Stimulated activated naive CD4-positive, alpha-beta T cell treated with Interleukin-2 at 50 U/mL for 16 hours (primary cell): ENCODE measurements at places on chromosomes 16 and 17.

GRCh38 chr17:8846768-8847211, 20.7 kb downstream of the PIK3R6 start:
- DNase-seq, result no peak

DNA sequence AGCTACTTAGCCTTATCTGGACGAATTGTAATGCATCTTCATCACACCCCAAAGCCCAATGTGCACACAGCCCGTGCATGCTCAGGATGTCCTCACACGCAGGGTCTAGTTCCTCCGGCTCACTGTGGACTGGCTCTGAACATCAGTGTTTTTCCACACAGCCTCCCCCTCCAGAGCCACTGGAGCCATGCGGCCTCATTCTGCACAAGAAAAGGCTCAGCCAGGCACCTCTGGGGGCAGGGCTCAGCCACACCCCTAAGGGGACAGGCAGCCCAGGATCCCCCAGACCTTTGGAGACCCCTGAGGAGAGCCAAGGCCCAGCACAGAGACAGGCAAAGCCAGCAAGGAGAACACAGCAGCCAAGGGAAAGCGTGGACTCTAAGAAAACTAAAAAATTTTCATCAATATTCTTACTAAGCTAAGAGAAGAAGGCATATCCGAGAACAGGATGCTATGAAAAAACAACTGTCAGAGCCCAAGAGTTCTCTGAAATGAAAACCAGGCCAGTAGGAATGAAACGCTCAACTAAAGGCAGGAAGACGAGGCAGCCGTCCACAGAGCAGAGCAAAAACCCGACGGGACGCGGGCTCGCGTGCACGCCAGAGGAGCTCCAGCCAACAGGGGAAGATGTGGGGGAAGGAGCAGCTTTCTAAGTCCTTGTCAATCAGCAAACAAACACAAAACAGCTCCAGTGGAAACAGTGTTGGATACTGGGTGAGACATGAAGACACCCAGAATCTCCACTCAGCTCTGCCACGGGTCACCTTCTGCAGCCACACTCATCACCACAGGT, 34.5 kb downstream of the MAP1LC3B start:
- no peak for DNase-seq

DNA sequence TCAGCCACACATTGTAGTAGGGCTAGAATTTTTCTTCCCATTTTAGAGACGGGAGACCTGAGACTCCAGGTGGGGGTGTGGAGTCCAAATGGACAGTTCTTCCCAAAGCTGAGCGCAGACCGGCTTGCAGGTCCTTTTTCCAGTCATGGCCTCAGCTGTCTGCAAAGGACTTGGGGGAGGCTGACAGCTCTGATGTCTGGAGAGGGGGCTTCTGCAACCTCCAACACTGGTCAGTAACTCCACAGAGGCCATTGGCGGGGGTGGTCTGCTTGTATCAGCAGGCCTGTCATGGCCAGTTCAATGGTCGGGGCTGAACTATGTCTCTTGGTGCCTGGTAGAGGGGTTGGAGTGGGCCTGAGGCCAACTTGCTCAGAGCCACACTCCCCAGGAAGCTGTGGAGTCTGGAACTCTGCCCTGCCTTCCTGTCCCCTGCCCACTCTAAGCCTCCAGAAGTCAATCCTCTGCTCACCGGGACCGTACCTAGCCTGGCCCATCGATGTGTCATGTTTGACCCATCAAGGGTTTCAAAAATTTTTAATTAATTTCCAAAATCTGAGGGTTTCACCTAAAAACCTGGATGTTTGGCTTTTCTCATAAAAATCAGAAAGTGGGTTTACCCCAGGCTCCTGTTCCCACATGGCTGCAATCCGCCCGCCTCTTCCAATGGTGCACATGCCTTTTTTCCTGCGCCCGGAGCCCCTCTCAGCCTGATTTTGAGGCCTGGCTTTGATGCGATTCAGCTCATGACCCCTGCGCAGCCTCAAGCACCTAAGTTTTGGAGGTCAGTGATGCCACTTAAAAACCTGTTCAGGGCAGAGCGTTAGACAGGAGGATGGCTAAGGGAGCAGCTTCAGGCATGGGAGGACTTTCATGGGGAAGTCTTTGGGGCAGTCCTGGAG, 39.9 kb downstream of the SNX20 start:
- no peak for DNase-seq

GRCh38 chr17:79046197-79046915, 22.4 kb downstream of the C1QTNF1 start:
- DNase-seq, result no peak

- DNase-seq, result no peak
Observed at GRCh38 chr16:89037261-89038152, 56.1 kb upstream of the ACSF3 start.

GRCh38 chr16:30901201-30902028, 5.0 kb downstream of the CTF1 start:
- no peak for DNase-seq

DNA sequence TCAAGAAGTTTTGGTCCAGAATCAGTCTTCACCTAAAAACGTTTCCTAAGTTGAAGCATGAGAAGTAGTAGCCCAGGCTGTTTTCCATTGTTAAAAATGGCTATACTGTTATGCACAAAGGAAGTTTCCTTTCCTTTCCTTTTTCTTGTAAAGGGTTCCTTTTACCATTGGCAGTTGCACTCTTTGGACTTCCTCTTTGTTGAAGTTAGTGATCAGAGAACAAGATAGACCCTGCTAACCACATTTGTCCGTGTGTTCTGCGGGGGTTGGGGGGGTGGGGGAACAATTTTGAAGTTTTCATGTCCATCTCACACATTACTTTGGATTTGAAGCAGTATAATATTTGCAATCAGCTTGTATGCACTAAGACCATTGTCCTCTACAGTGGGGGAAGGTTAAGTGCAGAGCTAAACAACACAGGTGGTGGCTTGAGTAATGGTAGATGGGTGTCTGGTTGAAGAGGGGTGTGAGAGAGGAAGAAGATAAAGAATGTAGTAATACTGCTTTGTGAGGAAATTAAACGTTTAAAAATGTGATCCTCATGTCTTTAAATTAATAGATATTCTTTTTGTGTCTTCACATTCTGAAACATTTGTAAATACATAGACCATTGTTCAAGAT, 1.4 kb downstream of the LPCAT2 start:
- no peak for DNase-seq

DNA sequence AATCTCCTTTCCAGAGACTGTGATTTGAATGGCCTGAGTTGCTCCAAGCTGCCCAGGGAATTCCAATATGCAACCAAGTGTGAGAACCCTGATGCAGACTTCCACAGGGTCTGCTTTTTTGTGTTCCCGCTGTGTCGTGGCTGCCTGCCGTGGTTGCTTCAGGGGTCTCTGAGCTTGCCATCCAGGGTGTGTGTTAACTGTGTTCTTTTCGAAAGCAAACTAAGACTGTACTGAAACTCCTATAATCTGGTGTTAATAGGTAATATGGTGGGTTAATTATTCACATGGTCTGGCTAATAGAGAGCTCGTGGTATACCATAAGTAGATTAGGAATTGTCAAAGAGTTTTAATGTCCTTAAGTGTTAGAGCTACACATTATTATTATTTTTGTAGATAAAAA, 20.7 kb downstream of the UBN1 start:
- DNase-seq, result no peak

DNA sequence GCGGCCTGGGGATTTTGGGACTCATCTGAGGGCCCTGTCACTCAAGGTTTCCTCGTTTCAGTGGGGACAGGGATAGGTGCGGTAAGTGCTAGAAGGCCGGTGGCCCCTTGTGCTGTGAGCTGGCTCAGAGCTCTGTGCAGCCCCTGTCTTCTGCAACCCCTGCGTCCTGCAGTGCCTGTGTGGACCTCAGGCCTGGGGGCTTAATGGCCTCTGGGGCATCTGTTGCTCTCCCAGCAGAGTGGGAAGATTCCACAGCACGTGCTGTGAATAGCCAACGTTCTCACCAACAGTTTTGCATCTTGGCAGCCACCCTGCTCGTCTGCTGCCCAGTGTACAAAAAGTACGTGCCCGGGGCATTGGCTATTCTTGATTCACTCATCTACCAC, 4.9 kb downstream of the FOXC2 start:
- DNase-seq, result no peak

DNA sequence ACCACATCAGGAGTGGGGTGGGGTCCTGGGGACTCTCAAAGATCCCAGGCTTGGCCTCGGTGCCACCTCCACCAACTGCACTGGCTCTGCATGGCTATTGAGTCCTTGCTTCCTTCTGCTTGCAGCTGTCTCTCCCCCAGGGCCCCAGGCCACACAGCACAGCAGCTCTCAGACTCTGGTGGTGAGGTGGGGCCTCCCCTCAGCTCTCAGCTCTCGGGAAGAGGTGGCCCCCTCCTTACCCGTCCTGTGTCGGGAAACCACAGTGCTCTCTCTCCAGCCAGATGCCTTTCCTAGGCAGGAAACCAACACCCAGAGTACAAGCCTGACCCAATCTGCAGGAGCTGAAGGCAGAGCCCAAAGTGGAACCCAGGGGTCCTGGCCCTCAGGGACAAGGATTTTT, 18.5 kb downstream of the SRCIN1 start:
- DNase-seq, result no peak

DNA sequence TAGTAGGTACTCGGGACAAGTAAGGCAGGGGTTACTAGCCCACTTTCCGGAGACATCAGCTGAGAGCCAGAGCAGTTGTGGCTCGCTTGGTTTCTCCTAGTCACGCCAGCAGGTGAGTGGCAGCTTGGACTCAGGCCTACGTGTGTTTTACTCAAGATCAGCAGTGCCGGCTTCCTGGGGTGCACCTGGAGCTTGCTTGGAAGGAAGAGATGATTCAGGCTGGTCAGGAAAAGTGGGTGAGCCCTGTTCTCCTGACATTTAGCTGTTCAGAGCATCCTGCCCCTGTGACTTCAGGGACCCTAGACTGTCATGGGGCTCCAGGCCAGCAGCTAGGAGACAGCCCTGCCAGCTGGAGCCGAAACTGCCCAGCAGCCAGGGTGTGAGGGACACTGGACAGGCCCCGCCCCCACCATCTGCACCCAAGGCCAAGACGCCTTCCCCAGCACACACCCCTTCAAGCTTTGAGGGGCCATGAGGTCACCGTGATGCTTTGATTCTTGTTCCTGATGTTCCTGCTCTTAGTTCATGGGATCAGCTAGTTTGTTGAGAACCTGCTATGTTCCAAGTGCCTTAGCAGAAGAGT, 238.0 kb upstream of the CIBAR2 start:
- DNase-seq, result no peak

DNA sequence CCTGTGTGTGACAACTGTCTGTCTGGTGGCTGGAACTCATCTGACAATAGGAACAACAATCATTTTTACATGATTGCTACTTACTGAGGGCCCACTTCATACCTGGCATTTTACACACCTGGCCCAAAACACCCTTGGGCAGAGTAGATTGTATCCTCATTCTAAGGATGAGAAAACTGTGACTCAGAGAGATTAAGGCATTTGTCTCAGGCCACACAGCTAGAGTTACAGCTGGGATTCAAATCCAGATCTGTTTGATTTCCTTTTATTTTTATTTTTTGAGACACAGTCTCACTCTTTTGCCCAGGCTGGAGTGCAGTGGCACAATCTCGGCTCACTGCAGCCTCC, 242.1 kb downstream of the XYLT1 start:
- no peak for DNase-seq

- no peak for DNase-seq
Observed at GRCh38 chr16:21628121-21628726, 24.2 kb downstream of the IGSF6 start.

DNA sequence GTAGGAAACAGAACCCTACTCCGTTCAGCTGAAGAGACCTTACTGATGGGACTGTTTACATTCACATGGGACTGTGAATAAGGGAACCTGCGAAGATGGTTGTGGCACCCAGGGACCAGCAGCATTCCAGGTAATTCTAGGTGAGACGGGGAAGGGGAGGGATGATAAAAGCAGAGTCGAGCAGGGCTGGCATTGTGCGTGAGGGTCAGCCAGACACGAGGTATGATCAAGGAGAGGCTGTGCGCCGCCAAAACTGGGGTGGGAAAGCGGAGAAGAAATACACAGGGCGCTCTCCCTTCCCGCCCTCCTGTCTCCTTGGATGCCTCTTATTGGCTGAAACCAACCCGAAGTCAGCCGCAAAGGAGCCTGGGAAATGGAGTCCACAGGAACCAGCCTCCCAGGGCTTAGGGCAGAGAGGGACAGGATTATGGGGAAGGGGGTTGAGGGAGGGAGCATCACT, 38.4 kb upstream of the CSNK2A2 start:
- peak; percentile 44 for DNase-seq

GRCh38 chr16:23518435-23518891, 8.2 kb upstream of the GGA2 start:
- DNase-seq, result no peak

- DNase-seq, result no peak
Observed at GRCh38 chr16:75239542-75240122, 11.8 kb downstream of the BCAR1 start.

- no peak for DNase-seq
Observed at GRCh38 chr17:58560511-58560910, 46.1 kb upstream of the MTMR4 start.

DNA sequence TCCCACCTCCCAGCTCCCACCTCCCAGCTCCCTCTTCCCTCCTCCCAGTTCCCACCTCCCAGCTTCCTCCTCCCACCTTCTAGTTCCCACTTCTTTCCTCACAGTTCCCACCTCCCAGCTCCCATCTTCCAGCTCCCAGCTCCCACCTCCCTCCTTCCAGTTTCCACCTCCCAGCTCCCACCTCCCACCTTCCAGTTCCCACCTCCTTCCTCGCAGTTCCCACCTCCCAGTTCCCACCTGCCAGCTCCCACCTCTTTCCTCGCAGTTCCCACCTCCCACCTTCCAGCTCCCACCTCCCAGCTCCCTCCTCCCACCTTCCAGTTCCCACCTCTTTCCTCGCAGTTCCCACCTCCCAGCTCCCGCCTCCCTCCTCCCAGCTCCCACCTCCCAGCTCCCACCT, 10.4 kb upstream of the MC1R start:
- DNase-seq, result no peak

GRCh38 chr16:11291091-11291703, 10.1 kb upstream of the PRM1 start:
- no peak for DNase-seq

- no peak for DNase-seq
Observed at GRCh38 chr17:11097121-11097520, 143.9 kb upstream of the SHISA6 start.

DNA sequence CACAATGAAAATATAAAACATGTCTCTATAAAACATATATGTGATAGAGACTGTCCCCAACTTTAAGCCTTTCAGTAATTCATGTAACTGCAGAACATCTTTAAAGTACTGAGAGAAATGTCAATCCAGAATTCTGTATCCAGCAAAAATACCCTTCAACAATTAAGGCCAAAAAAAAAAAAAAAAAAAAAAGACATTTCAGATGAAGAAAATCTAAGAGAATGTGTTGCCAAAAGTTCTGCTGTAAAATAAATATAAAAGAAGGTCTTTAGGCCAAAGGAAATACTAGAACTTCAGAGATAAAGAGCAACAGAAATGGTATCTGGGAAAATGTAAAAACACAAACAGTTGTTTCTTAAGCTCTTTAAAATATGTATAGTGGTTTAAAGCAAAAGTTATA, 17.3 kb downstream of the BPTF start:
- DNase-seq, result no peak

DNA sequence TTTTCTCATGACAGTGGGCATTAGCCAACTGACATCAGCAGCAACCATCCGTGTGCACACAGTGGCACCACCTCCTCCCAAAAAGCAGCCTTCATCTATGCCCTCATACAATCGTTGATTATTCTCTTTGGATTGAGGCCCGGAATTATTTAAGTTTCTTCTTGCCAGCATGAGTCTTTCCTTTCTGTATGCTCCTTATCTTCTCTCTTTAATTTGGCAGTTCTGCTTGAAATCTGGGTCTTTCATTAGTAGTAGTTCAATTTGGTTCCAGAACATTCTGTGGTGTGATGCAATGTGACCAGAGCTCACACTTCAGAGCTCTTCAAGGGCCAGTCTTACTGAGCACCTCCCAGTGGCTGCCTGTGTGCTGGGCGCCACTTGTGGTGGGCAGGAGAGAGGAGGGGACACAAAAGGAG, 52.2 kb upstream of the STH start:
- DNase-seq, result no peak
